ENCODE measurements at places on chromosomes 7 and 10.

- no peak for DNase-seq
Measured at GRCh38 chr10:13671904-13672303, 85.1 kb downstream of the PRPF18 start.

GRCh38 chr7:78703391-78703790 lies 750.1 kb downstream of the MAGI2 start:
- DNase-seq = no peak

DNA sequence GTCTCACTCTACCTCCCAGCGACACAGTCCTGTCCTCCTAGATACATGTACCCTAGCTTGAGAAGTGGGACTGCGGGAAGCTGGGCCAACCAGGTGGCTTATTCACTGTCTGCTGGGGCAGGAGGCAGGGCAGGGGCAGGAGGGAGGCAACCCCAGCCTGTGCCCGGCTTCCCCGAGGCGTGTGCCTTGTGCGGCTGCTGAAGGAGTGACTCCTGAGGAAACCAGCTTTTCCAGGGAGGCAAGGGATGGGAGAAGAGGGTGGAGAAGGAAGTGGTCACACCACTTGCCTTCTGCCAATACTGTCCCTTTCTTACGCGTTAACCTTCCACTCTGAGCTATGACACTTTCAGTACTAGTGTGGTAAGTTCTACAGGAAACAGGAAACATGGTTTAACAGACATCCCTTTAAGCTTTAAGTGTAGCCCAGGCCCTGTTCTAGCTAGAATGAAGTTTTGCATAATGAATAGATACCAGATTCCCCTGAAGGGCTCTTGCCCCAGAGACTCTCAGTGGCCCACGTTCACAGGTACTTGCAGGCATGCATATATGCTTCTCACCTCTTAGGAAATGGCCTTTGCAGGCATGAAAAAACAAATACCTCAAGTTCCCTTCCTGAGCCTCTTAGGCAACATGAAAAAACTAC lies 40.6 kb downstream of the SYPL1 start:
- DNase-seq = peak; percentile 66

DNA sequence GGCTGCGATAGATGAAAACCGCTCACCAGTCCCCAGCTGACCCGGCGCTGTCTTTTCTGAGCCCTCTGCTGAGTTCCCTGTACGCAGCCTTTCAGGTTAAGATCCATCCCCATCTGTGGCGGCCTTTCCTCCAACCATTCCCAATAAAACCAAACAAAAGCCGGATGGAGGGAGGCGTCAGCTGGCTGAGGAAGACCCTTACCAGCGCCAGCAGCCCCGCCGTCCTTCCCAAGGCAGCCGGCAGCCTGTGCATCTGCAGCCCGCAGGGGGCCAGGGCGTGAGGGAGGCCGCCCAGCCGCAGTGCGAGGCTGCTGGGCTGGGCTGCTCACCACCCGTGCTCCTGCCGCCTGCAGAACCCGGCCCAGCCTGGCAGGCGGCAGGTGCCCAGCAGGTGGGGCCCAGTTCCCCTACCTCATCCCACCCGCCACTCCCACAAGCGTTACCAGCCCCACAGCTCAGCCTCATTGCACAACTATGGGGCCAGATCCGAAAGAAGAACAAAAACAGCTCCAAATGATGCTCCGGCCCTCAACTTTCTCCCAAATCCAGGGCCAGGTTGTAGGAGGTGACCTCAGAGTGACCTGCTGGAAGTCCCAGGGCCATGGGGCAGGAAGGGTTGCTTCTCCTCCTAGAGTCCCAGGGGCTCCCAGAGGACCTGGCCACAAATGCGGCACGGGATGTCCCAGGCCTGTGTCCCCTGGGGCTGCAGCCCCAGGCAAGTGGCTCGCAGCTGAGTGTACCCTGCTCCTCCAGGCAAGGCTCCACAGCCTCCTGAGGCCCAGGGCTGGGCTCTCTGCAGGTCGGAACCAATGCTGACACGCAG lies 23.8 kb downstream of the PAPOLB start:
- no peak for DNase-seq

- DNase-seq = no peak
Measured at GRCh38 chr7:116311816-116312471, 101.6 kb downstream of the TES start.

DNA sequence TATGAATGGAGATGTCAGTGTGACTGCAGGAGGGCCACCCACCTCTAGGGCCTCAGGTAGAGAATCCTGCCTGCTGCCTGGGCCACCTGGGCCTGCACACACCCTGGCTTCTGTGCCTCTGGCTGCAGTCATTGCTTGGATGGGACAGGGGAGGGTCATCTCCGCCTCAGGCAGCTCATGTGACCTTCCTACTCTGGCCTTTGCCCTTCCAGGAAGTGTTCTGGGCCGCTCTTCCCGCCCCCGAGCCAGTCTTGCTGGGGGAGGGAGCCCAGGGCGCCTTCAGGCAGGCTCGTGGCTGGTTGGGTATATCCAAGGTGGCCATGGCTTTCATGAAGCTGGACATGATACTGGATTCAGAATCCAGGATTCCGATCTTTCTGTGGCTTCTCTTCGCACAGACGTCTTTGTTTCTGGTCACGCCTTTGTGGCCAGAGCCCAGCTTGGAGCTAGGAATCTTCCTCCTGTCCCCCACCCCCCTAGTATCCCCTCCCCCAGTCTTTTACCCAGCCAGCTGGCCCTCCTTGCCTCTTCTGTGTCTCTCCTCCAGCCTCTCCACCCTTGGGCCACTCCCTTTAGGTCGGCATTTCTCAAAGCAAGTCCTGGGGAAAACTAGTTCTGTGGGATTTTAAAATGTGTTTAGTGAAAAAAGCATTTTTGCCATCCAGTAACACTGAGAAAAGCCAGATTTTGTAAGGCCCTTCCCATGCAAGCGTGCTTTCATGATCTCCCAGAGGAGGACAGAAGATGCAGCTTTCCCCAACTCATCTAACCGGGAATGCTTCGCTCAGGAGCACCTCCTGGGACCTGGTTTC lies 119.6 kb downstream of the ZMIZ1 start:
- DNase-seq = no peak

Measured in GM19239 (cell line).